ENCODE measurements at places on chromosomes 1 and 21. TPM values are rescaled to one million over a fixed set of nuclear protein-coding genes. Genes with fewer than 3 reads are reported as not detected.

Gene S100A3
- 2.6 TPM for total RNA-seq

Gene ASAP3
- total RNA-seq = 45.1 TPM

Gene HSPB7
- 12.6 TPM for total RNA-seq

Gene IFI44L
- 2.6 TPM for total RNA-seq

Gene TP73
- 0.16 TPM for total RNA-seq

- DNase-seq = no peak
Measured at GRCh38 chr1:16615253-16616252, 2.2 kb upstream of the NBPF1 start.

- DNase-seq = no peak
Measured at GRCh38 chr1:210457568-210457967, 128.9 kb downstream of the HHAT start.

GRCh38 chr1:204984499-204984898 lies 58.5 kb upstream of the CNTN2 start:
- no peak for DNase-seq

DNA sequence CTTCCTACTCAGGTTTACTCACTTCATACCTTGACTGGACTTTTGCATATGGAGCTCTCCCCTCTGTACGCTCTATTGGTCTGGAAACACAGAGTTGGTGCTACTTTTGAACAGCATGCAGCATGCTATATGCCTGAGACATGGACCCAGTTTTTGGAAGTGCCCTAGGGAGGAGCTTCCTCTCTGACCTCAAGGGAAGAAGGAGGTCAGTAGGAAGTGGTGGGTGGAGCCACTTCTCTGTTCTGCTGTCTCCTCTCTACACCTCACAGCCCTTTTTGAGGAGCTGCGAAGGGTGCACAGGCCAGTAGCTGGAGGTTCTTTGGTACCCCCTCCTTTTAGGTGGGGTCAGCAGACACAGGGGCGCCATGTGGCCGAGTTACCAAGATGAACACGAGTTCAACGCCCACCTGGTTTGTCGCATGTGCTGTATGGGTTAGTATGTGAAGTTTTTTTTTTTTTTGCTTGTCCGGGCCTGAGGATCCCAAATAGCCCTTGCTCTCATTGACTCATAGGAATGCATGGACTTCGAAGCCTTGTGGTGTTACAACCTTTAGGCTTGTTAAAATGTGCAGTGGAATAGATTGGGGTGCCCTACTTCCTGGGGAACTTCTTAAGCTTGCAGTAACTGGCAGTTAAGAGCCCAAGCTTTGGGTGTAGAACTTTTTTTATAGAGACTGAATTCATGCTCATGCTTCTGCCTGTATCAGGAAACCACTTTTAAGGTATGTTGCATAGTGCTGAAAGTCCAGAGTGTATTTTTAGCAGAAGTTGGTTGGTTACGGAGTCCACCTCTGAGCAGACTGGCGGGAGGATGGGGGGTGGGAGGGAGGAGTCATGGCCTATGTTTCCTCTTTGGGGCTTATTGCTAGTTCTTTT lies 10.7 kb downstream of the MACF1 start:
- DNase-seq = peak; percentile 25

GRCh38 chr1:240804475-240804874 lies 192.5 kb upstream of the GREM2 start:
- DNase-seq = no peak

GRCh38 chr21:42037516-42037915 lies 27.4 kb upstream of the ZBTB21 start:
- no peak for DNase-seq

DNA sequence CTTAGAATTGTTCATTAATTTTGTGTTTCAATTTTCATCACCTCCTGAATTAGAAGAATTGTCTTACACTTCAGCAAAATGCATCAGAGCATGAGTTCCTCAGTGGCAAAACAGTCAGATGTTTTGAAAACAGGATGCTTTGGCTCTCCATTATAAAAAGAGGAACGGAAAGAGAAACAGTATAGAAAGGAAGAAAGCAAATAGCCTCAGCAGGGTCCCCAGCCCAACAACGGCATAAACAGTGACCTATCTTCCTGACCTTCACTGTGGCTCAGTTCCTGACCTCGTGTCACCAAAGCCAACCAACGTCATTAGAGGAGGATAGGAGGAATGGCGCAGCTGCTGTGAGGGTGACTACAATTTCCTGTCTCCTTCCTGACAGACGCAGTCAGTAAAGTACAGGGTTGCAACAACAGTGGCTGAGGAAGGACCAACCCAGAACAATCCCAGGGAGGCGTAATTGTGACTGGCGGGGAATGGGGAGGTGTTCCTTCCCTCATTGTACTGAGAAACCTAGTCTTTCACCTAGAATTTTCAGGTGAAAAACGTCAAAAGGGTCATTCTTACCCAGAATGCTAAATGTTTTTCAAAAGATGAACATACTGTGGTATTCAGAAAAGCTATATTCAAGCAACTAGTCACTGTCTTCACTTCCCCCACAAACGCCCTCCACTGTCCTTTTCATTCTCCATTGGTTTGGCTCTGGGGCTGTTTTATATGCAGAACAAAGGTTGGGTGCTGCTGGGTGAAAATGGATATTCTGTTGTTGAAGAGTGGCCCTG lies 197.9 kb upstream of the SGIP1 start:
- DNase-seq = no peak
